ENCODE measurements at places on chromosomes 5 and 9.

- DNase-seq: no peak
Measured at GRCh38 chr9:83754383-83754977, 46.7 kb upstream of the UBQLN1 start.

DNA sequence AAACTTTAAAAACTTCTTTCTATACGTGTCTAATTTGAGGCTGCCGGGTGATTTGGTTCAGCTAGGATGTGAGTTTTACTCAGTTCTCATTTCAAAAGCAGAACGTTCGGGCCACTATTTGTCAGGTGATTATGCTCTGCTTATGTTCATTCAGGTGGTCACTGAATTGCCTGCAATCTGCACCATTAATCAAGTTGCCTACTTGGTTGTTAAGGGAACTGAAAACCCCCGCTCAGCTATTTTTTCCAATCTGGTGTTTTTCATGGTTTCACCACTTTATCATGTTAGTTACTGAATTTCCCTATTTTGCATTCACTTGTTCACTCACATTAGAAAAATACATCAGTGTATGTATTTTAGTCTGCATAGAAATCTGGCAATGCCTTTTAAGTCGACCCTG lies 523.0 kb downstream of the CSNK1G3 start:
- no peak for DNase-seq

DNA sequence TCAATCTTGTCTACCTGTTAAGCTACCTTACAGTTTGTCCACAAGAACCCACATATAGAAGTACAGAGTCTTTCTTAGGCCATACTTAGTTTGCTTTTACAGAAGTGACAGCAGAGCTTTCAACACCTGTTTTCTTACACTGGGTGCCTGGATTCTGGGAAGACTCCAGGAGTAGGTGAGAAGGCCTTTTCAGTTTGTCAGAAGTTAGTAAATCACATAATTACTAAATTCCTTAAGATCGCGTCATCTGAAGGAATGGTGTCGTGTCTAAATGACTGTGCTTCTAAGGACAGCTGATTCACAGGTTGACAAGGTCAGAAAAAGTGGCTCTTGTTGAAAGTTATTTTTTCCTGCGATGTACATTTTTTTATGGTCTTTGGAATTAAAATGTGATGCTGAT lies 97.0 kb upstream of the FAM120A start:
- DNase-seq: no peak

- DNase-seq: no peak
Measured at GRCh38 chr5:178155065-178155464, 1.4 kb upstream of the NHP2 start.

- DNase-seq: no peak
Measured at GRCh38 chr5:121726991-121727390, 124.7 kb upstream of the FTMT start.

GRCh38 chr5:74839229-74839628 lies 27.0 kb downstream of the FAM169A start:
- no peak for DNase-seq

- no peak for DNase-seq
Measured at GRCh38 chr9:95360866-95361265, 43.4 kb upstream of the FANCC start.

GRCh38 chr5:131386779-131387178 lies 122.9 kb downstream of the CDC42SE2 start:
- DNase-seq: no peak

GRCh38 chr9:91815896-91816295 lies 134.1 kb downstream of the ROR2 start:
- no peak for DNase-seq

DNA sequence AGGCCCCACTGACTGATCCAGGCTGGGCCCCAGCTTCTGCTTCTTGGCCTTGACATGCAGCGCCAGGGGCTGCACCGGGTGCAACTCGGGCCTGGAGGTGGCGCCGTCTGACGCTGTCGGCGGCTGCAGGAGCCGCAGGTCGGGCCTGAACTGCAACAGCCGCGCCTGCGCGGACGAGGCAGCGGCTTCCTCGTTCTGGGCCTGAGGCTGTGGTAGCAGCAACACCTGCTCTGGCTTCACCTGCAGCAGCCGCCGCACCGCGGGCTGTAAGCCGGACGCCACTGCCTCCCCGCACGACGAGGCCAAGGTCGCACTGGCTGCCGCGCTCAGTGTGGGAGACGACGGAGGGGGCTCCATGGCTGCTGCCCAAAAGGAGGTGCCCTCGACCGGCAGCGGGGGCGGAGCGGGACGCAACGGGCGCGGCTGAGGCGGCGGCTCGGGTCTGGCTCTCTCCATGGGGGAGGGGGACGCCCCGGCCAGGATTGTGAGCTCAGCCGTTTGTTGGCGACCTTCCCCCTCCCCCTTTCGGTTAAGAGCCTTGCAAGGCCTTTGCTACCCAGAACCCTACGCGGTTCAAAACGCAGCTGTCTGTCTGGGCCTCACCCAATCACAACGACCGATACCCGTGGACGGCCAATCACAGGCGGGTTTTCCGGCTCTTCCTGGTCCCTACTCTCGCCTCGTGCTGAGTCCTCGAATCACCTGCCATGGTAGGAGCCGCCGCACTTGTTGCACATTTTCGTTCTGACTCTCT lies 438 bp downstream of the SOX30 start:
- peak; percentile 86 for DNase-seq

GRCh38 chr5:74378464-74378863 lies 262.1 kb downstream of the ENC1 start:
- no peak for DNase-seq
